ENCODE measurements at places on chromosomes 11 and 22. TPM values are rescaled to one million over a fixed set of nuclear protein-coding genes. Genes with fewer than 3 reads are reported as not detected.

APOA1 gene
- not detected for total RNA-seq

DNAJB7 gene
- total RNA-seq = not detected

ASCL3 gene
- total RNA-seq = not detected

MYBPC3 gene
- not detected for total RNA-seq

TNNT3 gene
- total RNA-seq = not detected

OVOL1 gene
- total RNA-seq = not detected

OR52A1 gene
- total RNA-seq = not detected

CST6 gene
- total RNA-seq = 7.6 TPM

ESAM gene
- total RNA-seq = 0.54 TPM

GAL gene
- total RNA-seq = not detected

MOB2 gene
- total RNA-seq = 14.2 TPM
